ENCODE measurements at places on chromosomes 11 and 22. TPM values are rescaled to one million over a fixed set of nuclear protein-coding genes. Genes with fewer than 3 reads are reported as not detected.

Gene SYT7
- 22.7 TPM for total RNA-seq

Gene C1QTNF4
- 0.17 TPM for total RNA-seq

Gene NXPE1
- not detected for total RNA-seq

Gene IPO7
- 102 TPM for total RNA-seq

Gene SAAL1
- total RNA-seq: 10.8 TPM

Gene FOLR2
- not detected for total RNA-seq

Gene CCDC87
- 0.29 TPM for total RNA-seq

Gene NEAT1
- total RNA-seq: 322 TPM

Gene APOA5
- not detected for total RNA-seq

Gene CNGA4
- total RNA-seq: not detected

Gene KRTAP5-1
- total RNA-seq: not detected

Gene KDM4D
- total RNA-seq: 0.66 TPM

Gene ANKK1
- total RNA-seq: 0.15 TPM

Gene ZFPL1
- total RNA-seq: 47.6 TPM

Gene TMEM86A
- under 0.01 TPM for total RNA-seq

Gene SNX32
- total RNA-seq: 1.2 TPM

Gene DBX1
- not detected for total RNA-seq
